Osteocyte (in vitro differentiated cells): ENCODE measurements at places on chromosomes 1 and 21. TPM values are rescaled to one million over a fixed set of nuclear protein-coding genes. Genes with fewer than 3 reads are reported as not detected.

Gene VPS13D
- total RNA-seq = 41.1 and 45.3 TPM in 2 replicates

DNA sequence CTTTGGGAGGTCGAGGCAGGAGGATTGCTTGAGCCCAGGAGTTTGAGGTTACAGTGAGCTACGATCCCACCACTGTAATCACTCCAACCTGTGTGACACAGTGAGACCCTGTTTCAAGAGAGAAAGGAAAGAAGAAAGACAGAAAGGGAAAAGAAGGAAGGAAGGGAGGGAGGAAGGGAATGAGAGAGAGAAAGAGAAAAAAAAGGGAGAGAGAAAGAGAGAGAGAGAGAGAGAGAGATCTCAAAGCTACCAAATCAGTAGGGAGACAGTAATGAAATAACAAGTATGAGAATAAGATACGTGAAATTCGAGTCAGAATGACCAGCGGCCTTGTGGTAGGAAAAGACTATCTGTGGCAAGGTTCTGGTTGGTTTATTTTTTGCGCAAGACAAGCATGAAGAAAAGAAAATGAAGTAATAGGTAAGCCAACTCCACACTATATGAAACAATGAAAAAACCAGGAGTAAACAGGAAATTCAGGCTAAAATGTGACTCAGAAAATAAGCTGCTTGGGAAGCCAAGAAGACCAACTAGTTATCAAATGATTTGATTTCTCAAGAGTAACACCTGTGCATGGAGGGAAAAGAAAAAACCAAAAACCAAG, 8.9 kb downstream of the MTF1 start:
- DNase-seq = no peak

DNA sequence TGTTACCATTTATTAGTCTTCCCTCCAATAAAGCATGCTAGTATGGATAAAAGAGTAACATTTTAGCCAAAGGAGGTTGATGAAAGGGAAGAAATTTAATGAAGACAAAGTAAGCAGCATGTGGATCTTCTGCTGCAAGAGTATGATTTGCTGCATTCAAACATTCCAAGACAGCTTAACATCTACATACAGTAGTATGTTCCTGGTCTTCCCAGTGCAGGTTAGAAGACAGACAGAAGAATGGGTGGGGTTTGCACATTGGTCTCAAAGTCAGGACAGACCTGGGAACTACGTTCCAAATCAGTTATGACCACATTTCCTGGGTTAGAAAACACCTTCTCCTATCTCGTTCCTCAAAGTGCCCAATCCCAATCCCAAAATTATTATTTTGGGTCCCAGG, 43.3 kb downstream of the PUM1 start:
- no peak for DNase-seq

GRCh38 chr1:213939888-213940287, 47.9 kb upstream of the PROX1 start:
- no peak for DNase-seq
